Cardiac muscle cell (in vitro differentiated cells and primary cell): ENCODE measurements at places on chromosomes 5 and 9. TPM values are rescaled to one million over a fixed set of nuclear protein-coding genes. Genes with fewer than 3 reads are reported as not detected.

SRD5A1 gene
- 29.9 and 52.8 TPM in 2 replicates for total RNA-seq

DNA sequence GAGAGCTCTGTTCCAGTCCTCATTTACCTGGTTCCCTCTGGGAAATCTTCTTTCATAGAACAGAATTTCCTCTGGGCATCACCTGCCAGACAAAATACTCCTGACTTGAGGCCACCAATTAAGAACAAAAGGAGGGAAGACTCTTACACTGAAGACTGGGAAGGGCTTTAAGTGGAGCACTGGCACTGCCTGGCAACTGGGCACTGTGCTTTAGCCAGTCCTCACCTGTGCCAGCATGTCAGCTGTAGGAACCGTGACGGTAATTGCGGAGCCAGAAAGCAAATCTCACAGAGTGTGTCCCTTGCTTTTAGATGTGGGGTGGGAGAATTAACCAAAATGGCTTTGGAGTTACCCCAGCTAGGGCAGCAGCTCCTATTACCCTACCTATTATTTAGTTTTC is 40.6 kb downstream of the FAM219A start:
- no peak for DNase-seq

DNA sequence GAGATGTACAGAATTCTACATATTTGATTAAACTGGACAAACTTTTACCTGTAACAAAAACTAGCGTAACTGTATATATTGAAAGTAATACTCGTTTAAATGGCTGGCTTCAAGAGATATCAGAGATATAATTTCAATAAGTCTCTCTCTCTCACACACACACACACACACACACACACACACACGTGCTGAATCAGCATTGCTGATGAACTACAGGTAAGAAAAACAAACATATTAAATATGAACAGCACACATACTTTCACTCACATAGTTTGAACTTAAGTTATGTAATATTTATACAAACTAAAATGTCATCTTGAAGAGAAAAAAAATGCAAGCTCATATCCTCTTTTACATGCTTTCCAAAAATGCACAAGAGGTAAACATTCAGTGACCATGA is 145.4 kb downstream of the BNC2 start:
- no peak for DNase-seq

DBH gene
- not detected in 2 replicates for total RNA-seq

- no peak for DNase-seq
Observed at GRCh38 chr9:124116683-124117363, 105.3 kb downstream of the LHX2 start.

LCN12 gene
- 5.0 and 11.4 TPM in 2 replicates for total RNA-seq

- no peak for DNase-seq
Observed at GRCh38 chr9:7125231-7125630, 367.5 kb downstream of the KDM4C start.
